Effector CD4-positive, alpha-beta T cell (primary cell): ENCODE measurements at places on chromosomes 5 and 9.

DNA sequence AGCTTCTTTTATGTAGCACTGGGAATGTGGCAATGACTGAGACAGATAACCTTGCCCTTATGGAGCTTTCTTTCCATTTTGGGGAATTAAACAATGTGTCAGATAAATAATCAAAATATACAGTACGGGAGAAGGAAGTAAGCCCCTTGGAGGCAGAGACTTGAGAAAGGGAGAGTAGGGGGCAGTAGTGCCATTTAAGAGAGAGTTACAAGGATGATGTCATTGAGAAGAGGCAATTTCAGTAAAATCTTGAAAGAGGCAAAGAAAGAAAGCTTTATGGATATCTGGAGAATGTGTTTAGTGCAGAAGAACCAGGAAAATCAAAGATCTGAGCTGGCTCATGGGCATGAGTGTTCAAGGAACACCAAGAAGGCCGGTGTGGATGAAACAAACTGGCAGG, 77.3 kb downstream of the KCTD16 start:
- DNase-seq = no peak

DNA sequence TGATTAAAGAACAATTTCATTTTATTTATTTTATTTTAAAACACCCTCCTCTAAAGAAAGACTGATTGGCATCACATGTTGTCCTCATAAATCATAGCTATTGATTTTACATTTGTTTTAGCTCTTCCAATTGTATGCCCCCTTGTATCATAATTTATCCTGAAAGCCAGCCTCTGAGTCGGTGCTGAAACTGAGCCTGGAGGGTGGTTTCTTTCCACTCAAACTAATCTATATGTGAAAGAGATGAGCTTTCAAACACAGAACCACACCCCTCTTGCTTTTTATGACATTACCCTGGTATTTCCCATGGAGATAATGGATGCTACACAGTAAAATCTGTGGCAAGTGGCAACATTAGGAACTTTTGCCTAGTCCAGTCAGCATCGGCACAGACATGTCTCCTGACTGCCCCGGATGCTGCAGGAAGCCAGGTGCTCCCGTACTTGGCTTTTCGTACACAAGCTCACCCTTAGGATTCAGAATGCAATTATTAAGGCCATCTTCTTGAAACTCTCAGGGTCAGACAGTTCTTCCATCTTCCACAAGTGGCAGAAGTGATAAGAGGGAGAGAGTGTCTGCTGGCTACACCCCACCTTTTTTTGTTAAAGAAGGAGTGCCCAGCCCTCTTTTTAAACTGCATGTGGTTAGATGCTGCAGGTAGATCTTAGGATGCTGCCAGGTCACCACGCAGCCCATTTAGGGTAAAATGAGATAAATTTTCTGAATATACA, 91.1 kb downstream of the SNCAIP start:
- no peak for DNase-seq

GRCh38 chr9:22274477-22274876, 172.1 kb upstream of the DMRTA1 start:
- DNase-seq = no peak

- DNase-seq = no peak
These were observed 136.7 kb downstream of the CD180 start for GRCh38 chr5:67059744-67060490.

- DNase-seq = no peak
These were observed 61.8 kb downstream of the SMIM15 start for GRCh38 chr5:61100437-61100836.

DNA sequence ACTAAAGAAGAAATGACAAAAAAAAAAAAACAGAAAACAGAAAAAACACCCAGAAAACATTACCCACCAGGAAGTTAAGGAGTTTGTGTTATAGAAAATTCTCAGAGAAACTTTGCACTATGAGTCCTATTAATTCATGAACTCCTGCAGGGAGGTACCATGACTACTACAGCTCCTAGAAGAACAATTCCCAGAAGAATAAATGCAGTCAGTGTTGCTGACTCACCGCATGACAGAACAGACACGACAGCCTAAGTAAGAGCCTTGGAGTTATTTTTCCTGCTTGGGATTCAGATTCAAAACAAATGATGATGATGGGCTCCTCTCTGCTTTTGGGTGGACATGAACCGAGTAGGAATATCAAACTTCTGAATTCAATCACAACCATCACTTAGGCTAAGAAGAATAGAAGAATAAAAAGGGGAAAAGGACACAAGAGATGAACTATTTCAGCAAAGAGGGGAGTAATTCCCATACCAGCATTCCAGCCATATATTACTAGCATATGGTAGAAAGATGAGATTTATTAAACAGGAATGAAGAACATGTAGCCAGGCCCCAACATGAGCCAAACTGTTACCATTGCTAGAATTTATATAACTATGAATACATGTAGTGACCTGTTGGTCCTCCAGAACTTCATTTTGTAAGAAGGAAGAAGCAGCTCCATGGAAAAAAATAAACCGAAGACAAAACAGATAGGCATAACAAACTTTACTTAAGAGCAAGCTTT, 209.6 kb upstream of the PDE4D start:
- no peak for DNase-seq

DNA sequence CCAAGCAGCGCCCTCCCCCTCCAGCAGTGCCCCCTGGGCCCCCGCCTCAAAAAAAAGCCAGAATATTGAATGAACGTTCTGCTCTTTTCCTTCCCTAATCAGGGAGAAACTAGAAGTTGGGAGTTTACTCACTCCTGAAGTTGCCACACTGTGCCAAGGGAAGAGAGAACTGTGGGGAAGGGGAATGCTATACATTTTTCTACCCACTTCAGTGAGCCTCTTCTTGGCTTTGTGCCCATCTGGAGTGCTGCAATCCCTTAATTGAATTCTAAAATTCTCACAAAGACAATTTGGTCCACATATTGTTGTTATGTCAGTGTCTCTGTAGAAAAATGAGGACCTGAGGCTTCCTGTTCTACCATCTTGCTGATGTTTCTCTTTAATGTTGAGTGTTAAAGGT, 443.7 kb downstream of the DIRAS2 start:
- no peak for DNase-seq

GRCh38 chr5:156981481-156981880, 18.5 kb upstream of the TIMD4 start:
- DNase-seq = no peak

DNA sequence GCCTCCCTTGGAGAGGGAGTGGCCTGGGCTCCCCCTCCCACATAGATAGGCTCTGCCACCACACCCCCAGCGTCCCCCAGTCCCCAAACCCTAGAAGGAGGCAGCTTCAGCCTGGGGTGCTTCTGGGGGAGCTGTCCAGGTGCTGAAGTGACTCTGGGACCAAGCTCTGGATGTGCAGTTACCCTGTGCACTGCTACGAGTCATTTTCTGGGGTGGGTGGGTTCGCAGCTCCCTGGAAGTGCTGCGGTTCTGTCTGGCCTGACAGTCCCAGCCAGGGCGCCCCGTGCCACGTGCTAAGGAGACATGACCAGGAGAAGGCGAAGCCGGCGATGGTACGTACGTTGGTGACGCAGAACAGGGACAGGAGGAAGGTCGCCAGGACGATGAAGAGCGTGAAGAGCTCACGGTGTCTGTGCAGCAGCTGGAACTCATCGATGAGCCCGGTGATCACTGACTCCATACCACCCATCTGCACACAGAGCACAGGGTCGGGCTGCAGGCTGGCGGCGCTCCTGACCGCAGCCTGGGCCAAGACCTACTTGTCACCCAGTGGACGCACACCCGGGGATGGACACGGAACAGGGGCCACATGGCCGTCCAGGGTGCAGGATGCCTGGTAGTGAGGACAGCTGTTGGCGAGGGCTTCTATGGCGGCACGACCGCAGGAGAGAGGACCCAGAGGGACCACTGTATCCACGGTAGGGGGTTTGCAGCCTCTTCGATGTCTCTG, 35.7 kb downstream of the SLC6A3 start:
- no peak for DNase-seq

- DNase-seq = no peak
These were observed 3.2 kb upstream of the NR4A3 start for GRCh38 chr9:99818500-99818899.

DNA sequence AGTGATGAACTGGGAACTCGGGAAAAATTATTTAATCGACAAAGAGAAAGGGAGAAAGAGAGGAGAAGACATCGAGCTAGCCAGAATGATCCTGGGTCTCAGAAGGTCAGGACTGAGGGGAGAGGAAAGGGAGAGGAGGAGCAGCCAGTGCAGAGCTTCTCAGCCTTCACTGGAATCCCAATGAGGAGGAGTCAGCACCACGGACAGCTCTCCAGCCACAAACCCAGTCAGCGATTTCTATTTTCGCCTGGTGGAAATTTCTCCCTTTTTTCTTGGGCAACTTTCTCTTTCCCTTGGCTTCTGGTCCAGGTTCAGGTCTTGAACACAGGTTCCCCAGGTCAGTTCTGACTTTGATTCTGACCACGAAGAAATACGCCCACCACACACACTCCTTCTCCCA, 1.6 kb upstream of the BRINP1 start:
- no peak for DNase-seq

GRCh38 chr5:109986726-109987125, 297.0 kb downstream of the MAN2A1 start:
- no peak for DNase-seq

- no peak for DNase-seq
These were observed 10.3 kb upstream of the NME5 start for GRCh38 chr5:138149530-138149929.

GRCh38 chr5:71899865-71900342, 180.8 kb downstream of the CARTPT start:
- DNase-seq = no peak

DNA sequence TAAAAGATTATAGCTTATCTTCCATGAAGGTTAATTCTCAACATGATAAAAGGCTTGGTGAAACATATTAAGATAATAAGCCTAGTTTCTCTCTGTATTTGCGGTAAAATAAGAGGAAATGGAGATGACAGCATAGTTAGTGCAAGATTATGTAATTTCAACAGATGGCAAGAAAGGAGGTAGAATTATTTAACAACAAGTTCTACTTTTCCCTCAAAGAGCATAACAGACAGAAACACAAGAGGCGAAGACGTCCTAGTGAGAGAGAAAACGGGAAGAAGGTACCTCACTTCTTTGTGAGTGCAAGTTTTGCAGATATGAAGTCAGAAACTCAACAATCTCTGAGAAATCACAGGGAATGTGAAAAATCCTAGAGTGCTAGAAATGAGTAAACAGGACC, 144.8 kb upstream of the ADCY2 start:
- DNase-seq = no peak

- DNase-seq = no peak
These were observed 14.0 kb upstream of the SV2C start for GRCh38 chr5:76069061-76069735.

DNA sequence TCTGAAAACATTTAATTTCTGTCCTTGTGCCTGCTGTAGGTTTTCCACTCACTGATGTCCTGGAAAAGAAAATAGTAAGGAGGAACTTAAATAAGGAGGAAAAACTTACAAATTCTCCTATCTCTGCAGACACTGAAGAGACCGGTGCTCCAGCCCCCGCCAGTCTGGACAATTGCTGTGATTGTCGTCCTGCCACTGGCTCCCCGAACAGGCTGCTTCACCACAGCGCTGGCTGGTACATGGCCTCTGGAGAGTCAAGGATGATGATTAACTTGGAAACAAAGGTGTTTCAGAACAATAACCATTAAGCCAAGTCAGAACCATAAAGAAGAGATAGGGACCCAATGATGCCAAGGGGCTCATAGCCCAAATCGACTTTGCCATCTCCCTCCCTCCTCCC, 7.3 kb downstream of the PLAC8L1 start:
- DNase-seq = no peak

- DNase-seq = no peak
These were observed 3.3 kb upstream of the CD180 start for GRCh38 chr5:67199859-67200258.

DNA sequence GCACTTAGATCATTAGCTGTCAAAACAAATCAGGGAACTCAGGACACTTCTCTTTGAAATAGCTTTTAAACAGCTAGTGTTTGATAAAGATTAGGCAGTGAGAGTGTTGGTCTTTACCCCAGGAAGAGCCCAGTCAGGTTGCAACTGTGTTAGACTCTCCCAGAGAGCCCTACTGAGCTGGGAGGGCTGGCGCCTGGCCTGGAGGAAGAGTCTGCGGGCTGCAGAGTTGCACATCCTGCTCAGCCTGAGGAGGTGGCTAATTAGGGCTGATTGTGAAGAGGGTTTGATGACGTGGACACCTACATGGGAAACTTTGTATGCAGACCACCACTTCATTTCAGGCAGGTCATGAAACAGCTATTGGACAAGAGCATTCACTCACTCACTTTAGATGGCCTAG, 112.0 kb downstream of the TMEM174 start:
- DNase-seq = no peak

DNA sequence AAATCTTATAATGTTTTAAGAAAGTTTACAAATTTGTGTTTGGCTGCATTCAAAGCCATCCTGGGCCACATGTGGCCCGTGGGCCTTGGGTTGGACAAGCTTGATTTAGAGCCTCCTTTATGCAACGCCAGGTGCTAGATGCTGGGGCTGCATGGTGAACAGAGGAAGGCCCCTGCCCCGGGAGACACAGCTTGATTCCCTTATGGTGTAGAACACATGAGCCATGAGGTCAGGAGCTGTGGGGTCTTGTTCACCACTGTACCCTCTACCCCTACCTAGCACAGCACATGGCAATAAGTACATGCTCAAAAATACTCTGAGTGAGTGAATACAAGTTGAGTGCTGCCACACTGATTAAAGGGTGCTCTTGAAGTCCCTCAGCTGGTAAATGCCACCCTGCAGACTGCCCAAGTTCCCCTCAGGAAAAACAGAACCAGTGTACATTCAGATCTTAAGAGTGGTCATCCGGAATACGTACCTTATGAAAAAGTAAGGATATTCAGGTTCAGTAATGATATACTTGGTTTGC, 71.9 kb downstream of the ARRDC3 start:
- no peak for DNase-seq

GRCh38 chr9:134863306-134863902, 17.2 kb upstream of the FCN2 start:
- DNase-seq = no peak

GRCh38 chr9:137435980-137436760, 5.0 kb downstream of the ENTPD8 start:
- DNase-seq = no peak

- DNase-seq = no peak
These were observed 59.5 kb upstream of the TMEM215 start for GRCh38 chr9:32723789-32724325.

DNA sequence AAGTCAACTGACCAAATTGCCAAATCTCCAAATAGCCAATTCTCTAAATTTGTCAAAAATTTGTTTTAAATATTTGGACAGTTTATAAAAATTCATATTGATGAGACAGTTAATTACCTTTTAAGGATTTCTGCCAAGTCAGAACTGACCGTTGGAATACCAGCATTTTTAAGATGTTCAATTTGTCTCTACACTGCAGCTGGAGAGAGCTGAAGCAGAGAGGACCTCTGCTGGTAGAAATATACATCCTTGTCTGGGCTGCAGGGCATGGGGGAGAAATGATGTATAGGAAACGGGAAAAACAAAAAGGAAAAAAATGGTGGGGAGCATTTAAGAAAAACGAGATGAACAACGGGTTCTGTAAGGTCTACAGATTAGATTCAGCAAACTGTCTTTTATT, 16.8 kb downstream of the NR6A1 start:
- DNase-seq = no peak
